IPS DF 19.7 (cell line): ENCODE measurements at places on chromosomes 7 and 10.

GRCh38 chr10:119087271-119087882, 6.8 kb upstream of the EIF3A start:
- DNase-seq: no peak

GRCh38 chr7:67377939-67378862, 381.6 kb downstream of the TYW1 start:
- DNase-seq: peak; percentile 35

DNA sequence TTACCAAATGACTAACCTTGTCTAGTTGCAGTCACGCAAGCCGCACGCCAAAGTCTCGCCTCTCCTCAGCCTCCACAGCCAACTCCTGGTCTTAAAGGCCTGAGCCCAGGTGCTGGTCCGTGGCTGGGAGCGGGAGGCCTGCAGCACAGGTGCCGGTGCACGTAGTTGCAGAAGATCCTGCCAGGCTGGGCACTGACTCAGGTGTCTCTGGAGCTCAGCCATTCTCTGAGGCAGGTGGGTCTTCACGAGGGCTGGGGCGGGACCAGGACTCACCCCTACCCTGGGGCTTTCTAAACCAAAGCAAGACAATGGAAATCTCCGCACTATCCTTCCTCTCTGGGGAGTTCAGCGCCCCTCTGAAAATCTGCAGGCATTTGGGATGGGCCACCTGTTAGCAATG, 216.4 kb downstream of the MLLT10 start:
- DNase-seq: no peak

DNA sequence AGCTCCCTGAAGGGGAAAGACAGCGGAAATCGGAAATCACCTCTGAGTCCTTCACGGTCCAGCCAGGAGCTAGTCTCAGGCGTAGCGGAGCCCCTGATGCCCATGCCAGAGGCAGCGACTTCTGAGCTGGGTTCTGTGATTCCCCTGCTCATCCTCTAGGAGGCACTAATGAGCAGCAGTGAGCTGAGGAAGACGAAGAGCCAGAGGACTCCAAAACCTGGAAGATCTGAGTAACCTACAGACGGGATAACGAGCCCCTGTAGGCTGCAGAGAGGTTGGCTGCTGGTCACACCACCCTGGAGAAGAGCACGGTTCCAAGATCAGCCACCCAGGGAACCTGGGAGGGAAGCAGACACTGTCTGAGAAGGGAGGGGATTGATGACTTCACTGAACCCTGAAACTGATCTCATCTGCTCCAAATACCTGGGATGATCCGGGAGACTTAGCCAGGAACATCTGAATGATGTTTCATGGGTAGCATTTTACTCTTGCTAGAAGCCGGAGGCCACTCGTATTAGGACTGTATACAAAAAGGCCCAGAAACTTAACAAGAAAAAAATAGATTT, 304.1 kb downstream of the PAXIP1 start:
- no peak for DNase-seq

- DNase-seq: peak; percentile 20
Observed at GRCh38 chr10:12707461-12708185, 293.9 kb downstream of the CCDC3 start.

GRCh38 chr7:97818066-97818663, 54.0 kb downstream of the ASNS start:
- no peak for DNase-seq

GRCh38 chr10:73653701-73654100, 2.1 kb downstream of the SYNPO2L start:
- DNase-seq: no peak

DNA sequence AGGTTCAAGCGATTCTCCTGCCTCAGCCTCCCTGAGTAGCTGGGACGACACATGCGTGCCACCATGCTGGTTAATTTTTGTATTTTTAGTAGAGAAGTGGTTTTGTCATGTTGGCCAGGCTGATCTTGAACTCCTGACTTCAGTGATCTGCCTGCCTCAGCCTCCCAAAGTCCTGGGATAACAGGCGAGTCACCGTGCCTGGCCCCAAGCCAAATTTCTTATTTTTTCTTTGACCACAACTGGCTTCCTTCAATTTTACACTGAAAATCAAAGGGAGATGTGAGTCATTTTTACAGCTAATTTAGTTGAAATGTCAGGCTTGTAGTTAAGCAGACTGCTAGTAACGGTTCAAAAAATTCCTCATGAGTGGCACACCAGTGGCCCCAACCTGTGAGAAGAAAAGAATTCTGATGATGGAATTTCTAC, 7.8 kb downstream of the RNF216 start:
- DNase-seq: no peak

- no peak for DNase-seq
Observed at GRCh38 chr7:158453663-158454062, 134.0 kb downstream of the PTPRN2 start.

GRCh38 chr7:26036092-26036491, 115.9 kb upstream of the NFE2L3 start:
- no peak for DNase-seq

DNA sequence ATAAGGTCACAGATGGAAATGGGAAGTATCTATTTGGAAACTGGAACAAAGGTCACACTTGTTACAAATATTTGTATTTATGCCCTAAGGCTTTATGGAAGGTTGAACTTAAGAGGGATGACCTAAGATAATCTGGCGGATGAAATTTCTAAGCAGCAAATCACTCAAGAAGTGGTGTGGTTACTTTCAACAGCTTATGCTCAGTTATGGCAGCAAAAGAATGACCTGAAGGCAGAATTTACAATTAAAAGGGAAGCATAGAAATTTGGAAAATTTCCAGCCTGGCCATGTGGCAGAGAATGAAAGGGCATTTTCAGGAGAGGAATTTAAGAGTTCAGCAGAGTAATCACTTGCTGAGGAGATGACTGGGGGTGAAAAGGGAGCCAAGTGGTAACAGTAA, 95.8 kb upstream of the TNS3 start:
- no peak for DNase-seq

DNA sequence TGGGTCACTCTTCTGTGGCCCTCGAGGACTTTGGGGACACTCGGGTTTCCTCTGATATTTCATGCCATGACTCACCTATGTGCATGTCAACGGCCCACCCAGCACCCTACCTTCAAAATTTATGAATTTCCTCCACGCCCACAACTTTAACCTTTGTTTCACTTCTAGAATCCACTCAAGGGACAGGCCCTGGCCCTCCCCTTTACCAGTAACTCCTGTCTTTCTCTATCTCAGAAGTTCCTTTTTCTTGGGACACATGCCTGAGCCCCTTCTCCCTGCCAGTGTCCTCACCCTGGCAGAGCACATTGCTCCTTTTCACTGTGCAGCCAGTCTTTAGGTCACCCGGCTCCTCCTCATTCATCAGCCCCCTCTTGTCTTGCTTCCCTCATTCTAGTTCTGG, 282.5 kb upstream of the KLF6 start:
- DNase-seq: no peak

GRCh38 chr7:104442481-104442880, 114.1 kb downstream of the LHFPL3 start:
- no peak for DNase-seq

DNA sequence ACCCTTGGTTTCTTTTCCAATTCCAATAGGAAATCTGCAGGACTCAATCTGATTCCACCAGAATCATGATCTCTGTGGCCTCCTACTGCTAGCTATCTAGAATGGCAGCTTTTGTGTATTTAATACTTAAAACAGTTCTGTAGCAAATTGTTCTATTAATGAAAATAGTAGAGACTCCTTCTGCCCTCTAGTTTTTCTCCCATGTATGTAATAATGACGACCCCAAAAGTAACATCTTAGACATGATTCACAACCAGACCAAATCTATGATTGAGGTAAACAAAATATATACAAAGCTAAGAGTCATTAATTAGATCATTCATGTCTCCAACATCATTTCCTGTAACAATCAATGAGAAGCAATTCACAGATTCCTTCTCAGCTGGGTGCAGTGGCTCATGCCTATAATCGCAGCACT, 259.1 kb upstream of the MKLN1 start:
- DNase-seq: no peak

DNA sequence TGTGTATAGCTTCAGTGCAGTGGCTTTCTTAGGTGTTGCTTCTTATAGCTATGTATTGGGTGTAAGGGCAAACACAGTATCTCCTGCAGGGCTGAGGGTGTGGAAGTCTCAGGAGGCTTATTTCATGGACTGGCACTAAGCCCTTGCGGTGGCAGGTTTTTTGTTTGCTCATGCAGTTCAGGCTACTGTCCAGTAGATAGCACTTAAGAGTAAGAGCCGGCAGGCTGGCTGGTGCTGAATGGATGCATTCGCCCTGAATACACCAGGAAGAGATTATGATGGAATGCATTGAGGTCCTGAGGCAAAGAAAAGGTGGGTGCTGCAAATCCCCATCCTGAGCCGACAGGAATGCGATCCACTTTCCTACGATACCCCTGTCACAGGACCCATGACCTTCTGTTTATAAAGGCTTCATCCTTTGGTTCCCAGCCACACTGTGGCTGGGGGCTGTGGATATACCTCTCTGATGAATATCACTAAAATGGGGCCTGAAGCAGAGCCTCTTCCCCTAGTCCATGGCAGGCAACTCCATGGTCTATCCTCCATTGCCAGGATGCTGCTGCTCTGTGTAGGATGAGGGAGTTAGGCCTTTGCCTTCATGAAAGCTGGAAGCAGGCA, 44.9 kb downstream of the ANXA8 start:
- DNase-seq: peak; percentile 42

- no peak for DNase-seq
Observed at GRCh38 chr7:93414574-93414973, 159.9 kb downstream of the CALCR start.

GRCh38 chr7:140876519-140877248, 48.0 kb downstream of the BRAF start:
- no peak for DNase-seq

DNA sequence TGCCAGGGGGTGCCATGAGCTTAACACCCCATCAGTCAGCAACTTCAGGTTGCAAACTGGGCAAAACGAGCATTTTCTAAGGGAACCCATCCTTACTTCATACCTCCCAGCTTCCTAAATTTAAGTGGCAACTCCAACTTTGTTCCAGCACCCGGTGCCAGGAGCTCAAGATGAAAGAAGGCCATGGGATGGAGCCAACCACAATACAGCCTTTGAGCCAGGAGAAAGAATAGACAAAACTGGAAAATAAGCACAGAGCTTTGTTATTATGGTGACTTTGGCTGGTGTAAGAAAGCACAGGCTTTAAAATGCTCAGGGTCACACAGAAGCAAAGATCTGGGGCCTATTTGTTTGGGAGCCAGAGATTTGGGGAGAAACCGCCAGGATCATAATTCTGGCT, 388.7 kb upstream of the MGMT start:
- DNase-seq: no peak

GRCh38 chr7:129768614-129769399, 157.3 kb downstream of the NRF1 start:
- DNase-seq: no peak

DNA sequence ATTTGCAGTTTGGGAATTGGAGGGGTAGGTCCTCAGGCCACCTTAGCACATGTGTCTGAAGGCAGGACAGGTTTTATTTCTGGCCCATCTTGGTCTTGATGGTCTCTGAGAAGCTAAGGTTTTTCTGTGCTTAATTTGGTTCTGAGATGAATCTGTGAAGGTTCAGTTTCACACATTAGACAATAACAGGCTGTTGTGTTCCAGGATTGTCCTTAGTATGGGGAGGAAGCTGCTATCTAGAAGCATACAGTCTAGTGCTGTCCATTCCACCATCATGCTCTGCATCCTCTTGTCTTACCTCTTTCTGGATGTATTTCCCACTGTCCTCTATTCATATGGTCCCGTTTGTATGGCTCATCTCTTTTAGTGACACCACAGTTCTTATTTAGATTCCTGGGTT, 7.1 kb downstream of the UBE2D1 start:
- no peak for DNase-seq

- no peak for DNase-seq
Observed at GRCh38 chr7:3075441-3075840, 31.8 kb upstream of the CARD11 start.

DNA sequence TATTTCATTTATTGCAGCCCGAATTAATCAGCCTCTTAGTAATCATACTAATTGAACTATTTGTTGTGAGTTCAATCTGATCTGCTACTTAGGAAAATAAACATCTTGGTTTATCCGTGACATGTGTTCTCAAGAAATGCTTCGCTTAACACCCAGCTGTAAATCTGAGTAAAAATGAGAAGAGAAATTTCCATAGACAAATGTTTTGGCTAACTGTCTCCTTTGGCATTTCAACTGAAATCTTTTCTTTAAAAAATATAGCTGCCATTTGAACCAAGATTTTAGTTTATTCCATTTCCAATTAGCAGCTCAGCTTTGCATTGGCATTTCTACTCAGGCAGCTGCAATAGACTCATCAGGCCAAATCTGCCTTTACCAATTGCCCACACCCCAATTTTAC, 180.5 kb upstream of the PTER start:
- no peak for DNase-seq

DNA sequence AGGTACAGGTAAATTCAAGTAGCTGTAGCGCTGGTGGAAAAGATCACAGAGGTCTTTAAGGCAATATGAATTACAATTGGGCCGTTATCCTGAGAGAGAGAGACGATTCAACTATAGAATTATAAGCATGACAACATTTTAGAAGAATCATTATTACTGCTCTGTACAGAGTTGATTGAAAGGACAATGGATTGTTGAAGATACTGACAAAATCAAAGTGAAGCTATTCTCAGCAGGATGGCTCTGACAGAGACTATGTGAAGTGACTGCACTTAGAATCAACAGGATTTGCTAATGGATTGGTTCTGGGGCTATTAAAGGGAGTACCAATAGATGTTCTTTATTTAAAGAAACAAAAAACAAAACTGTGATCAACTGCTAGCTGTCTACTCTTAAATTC, 634.8 kb upstream of the GRM3 start:
- DNase-seq: no peak

DNA sequence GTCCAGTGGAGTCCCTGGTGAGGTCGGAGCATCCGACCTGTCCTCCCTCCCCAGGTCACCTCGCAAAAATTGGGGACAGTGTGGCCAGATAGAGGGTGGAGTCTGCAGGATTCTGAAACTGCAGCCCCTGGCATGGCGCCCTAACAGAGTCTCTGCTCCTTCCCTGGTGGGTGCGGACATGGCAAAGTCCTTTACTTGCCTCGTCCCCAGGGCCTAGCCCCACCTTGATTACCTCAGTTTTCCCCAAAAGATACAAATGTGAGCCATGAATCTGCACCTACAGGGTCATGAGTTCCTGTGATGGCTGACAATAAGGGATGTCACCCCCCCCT, 47.7 kb downstream of the NPVF start:
- DNase-seq: no peak

DNA sequence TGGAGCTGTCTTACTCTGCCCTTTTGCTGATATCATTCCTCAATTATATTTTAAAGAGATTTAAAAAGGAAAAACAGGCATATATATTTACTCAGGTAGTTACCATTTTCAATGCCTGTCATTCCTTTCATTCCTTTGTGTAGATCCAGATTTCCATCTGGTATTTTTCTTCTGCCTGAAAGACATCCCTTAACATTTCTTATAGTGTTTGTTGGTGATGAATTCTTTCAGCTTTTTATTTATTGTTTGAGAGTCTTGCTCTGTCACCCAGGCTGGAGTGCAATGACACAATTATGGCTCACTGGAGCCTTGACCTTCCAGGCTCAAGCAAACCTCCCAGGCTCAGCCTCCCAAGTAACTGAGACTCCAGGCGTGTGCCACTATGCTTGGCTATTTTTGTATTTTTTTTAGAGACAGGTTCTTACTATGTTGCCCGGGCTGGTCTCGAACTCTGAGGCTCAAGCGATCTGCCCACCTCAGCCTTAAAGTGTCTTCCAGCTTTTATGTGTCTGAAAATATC, 5.6 kb upstream of the POM121 start:
- DNase-seq: no peak

- no peak for DNase-seq
Observed at GRCh38 chr10:50527442-50528043, 96.2 kb downstream of the SGMS1 start.
